Fibroblast of the aortic adventitia (primary cell): ENCODE measurements at places on chromosomes 4 and X.

DNA sequence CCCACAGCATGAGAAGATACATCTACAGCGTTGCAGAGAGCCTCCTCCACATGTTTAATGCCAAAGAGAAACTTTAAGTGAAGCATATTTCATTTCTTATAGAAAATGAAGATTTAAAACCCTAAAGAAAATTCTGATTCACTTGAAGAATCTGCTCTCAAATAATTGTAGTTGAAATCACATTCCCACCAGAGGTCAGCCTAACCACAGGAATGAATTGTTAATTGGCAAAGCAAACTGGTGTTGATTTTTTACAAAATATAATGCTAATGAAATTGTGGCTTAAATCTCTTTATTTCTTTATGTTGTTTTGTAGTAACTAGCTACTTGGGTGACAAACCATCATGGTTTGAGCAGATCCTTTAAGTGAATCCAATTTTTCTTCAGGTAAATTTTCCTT, 31.1 kb upstream of the WDR17 start:
- peak; percentile 73 for DNase-seq

GRCh38 chrX:133880032-133880443, 105.4 kb downstream of the GPC3 start:
- DNase-seq: no peak

- peak; percentile 76 for DNase-seq
These were observed 17.3 kb downstream of the APLN start for GRCh38 chrX:129637217-129638109.

DNA sequence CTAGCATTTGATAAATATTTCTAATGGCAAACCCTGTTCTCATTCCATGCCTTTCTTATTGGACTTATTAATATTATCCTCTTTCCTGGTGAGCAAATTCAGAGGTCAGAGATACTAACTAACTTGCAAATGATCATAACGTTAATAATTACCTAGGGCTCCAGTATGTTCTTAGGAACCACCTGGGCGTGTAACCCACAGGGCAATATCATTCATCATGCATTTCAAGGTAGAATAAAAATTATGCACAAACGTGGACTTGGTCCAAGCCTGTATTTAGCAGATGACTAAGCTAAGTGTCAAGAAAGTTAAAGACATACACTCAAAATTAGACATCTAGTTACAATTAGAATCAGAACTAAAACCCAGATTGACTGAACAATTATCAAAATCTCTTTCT, 850.1 kb downstream of the TRIML1 start:
- DNase-seq: no peak

GRCh38 chrX:45862801-45863200, 662.1 kb upstream of the DIPK2B start:
- no peak for DNase-seq

- no peak for DNase-seq
These were observed 288.5 kb downstream of the ASMT start for GRCh38 chrX:1903236-1903935.

GRCh38 chr4:140004922-140005627, 148.9 kb downstream of the MAML3 start:
- DNase-seq: no peak

DNA sequence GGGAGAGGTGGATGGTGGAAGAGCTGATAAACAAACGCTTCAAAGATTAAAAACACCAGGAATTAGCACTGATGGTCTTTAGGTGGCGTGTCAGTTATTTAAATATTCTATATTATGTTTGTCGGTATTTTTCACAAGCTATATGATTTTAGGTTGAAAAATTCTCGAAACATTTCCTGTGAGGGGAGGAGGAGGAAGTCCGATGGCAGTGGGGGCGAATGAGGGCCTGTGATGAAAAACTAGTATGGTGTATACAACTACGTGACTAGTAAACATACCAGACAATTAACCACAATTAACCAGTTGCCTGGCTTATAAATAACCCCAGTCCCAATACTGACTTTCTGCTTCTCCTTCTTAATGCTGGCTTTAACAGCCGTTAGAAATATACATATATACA, 595 bp upstream of the NAP1L2 start:
- DNase-seq: no peak

DNA sequence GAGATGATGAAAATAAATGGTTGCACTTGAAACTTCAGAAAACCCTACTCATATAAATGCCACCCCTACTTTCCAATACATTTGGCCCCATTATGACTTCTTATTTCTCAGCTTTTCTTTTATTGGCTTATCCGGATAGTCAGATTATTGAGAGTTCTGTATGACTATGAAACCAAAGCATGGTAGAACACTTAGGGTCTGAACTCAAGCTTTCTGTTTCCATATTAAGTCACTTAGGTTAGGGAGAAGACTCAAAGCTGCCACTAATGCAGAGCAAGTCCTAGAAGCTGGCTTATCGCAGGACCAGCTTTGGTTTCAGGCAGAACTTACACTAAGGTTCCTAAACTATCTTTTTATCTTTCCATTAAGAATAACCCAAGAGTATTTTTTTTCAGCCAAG, 229.9 kb upstream of the CPEB2 start:
- no peak for DNase-seq

DNA sequence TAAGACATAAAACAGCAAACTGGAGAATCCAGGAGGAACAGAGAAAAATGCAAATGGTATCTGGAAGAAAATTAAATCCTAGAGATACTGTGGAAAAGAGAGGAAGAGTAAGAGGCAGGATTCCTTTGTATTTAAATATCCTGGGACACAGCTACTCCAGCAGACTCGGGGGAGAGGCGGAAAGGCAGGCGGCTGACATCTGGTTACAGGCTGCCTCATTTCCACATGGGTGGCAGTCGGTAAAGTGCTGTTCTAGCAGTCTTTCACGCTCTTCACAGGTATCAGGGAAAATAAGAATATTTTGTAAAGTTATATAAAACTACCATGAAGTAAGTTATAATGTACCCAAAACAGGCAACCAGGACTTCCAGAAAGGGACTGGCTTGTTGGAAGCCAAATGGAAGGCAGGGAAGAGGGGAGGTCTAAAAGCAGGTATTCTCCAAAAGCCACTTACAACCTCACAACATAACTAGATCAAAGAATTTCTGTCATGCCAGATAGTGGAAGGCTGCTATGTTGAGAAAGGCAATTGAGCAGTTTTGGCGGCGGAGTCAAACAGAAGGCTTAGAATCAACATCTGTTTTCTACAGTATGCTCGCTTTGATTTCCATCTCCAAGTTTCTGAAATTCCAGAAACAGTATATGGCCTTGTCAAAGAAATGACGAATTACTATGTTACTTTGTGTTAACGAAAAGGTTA, 1.3 kb upstream of the TIGD2 start:
- DNase-seq: peak; percentile 14

DNA sequence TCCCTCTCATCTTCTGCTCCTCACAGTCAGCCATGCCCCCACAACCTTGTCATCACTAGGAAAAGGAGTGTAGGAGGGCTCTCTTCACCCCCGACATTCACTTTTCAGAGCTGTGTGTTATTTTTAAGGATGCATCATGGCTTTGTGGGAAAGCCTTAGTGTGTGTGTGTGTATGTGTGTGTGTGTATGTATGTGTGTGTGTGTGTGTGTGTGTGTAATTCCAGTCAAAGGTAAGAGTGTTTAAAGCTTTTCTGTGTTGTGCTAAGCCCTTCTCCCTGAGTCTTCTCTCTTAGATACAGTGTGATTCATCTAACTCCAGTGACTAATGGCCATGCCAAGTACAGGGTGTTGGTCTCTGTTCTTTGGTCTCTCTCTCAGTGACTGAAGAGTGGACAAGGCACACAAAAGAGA, 76.6 kb downstream of the CHIC2 start:
- DNase-seq: peak; percentile 70

GRCh38 chr4:152680988-152681603, 1.3 kb upstream of the TMEM154 start:
- DNase-seq: peak; percentile 28

- DNase-seq: peak; percentile 29
These were observed 82.8 kb upstream of the AMELX start for GRCh38 chrX:11210415-11210801.

GRCh38 chr4:169050284-169050683, 40.2 kb upstream of the CBR4 start:
- peak; percentile 55 for DNase-seq

DNA sequence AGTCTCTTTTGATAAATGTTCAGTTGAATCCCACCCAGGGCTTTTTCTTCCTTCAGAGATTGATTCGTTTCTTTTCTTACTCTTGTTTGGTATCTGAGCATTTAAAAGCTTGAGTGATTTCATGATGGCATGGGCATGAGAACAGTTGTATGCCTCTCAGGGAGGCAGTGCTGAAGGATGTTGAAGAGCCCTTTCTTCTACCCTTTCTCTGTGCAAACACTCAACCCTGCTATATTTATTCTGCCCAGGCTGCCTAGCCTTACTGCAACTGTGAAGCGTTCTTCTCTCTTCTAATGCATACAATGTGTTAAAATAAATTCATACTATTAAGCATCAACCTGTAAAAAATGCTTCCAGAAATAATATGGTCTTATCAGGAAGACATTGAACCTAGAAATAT, 367.6 kb upstream of the LCORL start:
- DNase-seq: no peak

- DNase-seq: no peak
These were observed 38.0 kb upstream of the IGFBP7 start for GRCh38 chr4:57148177-57148576.

DNA sequence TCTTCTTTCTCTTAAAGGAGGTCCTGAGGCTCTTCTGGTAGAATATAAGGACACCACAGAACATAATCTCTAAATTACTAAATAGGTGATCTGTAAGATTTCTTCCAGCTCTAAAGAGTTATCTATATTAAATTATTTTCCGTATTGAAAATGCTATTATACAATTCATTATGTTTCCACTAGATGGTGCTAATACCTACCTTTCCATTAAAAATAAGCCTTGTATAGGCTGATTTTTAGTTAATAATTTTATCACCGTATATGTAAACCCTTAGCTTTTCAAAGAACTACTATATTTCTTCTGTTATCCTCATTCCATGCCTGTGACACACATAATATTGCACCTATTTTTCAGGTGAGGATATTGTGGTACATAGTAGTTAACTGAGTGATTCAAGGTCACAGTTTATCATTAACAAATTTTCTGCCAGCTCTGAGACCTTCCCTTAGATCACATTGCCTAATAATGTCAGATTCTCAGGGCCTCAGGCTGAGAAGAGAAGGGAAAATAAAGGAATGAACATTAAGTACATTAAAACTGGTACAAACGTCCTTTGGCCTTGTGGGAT, 138.8 kb downstream of the TEX11 start:
- DNase-seq: peak; percentile 30

DNA sequence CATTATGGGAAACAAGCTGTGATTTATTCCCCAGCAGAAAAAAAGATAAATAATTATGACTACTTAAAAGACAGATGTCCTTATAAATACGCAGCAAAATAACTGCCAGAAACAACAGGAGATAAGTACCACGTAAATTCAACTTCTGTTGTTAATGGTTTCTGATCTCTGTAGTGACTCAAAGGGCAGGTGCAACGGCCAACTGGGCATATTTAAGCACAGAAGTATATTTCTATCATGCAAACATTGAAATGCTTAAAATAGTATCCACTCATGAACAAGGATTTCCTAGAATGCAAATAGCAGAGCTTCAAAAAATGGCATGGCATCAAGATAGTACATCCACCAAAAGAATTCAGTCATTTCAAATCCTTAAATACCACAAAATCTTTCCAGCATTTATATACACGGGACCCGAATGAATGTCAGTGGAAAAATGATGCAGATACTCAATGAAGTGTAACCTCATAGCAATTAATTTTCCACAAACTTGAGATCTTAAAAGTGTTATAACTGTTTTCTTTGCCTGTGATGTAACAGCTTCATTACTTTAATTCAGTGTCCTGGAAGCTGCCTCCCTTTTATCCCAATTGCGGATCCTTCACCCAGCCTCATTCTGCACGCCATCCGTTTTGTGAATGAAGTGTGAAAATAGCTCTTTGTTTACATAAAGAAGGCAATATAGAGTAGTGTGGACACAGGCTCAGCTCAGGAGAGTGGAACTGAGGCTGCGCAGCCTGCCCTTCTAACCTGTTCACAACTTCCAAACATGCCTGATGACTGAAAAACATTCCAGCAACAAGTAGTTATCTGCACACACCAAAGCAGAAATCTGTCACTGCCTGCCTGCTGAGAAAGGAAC, 10.2 kb downstream of the PDGFC start:
- no peak for DNase-seq
